ENCODE measurements at places on chromosomes 12 and 14.

- no peak for DNase-seq
Observed at GRCh38 chr12:66077542-66077941, 53.0 kb downstream of the LLPH start.

GRCh38 chr12:70883855-70884254 is 36.7 kb downstream of the PTPRR start:
- no peak for DNase-seq

DNA sequence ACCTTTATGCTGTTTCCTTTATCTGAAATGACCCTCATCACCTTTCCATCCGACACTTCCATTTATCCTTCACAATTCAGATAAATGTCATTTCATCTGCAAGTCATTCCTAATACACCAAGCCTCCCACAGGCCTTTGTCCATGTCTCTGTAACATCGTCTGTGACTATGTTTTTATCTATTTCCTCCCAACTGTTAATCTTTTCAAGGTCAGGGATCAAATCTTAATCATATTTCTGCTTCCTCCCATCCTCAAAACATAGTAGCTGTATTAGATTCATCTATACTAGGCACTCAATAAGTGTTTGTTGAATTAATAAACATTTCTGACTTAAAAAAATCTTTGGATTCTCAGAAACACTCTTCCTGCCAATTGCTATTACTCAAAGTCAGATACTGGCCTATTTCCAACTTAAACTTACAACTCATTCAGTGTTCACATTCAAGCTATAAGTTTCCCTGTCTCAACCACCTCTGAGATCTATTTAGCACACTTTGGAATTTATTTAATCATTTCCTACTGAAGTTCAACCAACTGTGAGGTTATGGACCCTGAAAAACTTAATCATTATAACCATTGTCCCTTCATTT is 100.2 kb upstream of the ALX1 start:
- DNase-seq = no peak

DNA sequence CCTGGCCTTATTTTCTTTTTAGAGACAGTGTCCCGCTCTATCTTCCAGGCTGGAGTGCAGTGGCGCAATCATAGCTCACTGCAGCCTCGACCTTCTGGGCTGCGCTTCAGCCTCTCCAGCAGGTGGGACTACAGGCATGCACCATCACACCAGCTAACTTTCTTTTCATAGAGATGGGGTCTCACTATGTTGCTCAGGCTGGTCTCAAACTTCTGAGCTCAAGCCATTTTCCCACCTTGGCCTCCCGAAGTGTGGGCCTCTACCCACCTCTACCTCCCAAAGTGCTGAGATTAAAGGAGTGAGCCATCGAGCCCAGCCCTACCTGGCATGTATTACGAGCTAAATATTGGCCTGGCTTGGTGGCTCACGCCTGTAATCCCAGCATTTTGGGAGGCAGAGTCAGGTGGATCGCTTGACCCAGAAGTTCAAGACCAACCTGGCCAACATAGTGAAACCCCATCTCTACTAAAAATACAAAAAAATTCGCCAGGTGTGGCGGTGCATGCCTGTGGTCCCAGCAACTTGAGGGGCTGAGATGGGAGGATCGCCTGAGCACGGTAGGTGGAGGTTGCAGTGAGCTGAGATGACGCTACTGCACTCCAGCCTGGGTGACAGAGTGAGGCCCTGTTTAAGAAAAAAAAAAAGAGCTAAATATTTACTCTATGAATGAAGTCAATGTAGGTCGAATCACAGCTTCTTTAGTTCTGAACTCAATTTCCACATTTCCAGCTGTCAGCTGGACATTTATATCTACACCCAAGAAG is 7.6 kb upstream of the RILPL1 start:
- no peak for DNase-seq

- no peak for DNase-seq
Observed at GRCh38 chr14:54775486-54776140, 127.0 kb downstream of the GCH1 start.

GRCh38 chr12:1838994-1839365 is 18.6 kb downstream of the LRTM2 start:
- DNase-seq = no peak

GRCh38 chr12:95257541-95257940 is 39.9 kb downstream of the VEZT start:
- DNase-seq = no peak

- no peak for DNase-seq
Observed at GRCh38 chr14:94396628-94397225, 8.3 kb upstream of the SERPINA1 start.

DNA sequence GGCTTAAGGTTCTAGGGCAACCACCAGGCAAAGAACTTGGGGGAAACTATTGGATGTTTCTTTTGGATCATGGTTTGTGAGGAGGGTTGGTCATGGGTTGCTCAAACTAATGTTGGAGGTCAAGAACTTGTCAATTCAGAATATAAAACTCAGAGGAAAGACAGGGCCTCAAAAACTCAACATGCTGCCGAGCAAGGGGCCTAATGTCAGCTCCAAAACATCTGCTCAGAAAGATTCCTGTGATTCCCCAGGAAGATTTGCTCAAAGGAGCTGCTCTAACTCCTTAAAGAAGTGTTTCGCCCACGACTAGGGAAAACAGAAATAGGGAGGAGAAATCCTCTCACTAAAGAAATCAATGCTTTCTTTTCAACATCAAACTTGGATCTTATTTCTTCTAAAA is 3.7 kb upstream of the IGF1 start:
- DNase-seq = no peak

GRCh38 chr14:65357113-65357512 is 55.4 kb upstream of the FUT8 start:
- no peak for DNase-seq

- DNase-seq = no peak
Observed at GRCh38 chr14:28488684-28489083, 277.9 kb upstream of the FOXG1 start.

DNA sequence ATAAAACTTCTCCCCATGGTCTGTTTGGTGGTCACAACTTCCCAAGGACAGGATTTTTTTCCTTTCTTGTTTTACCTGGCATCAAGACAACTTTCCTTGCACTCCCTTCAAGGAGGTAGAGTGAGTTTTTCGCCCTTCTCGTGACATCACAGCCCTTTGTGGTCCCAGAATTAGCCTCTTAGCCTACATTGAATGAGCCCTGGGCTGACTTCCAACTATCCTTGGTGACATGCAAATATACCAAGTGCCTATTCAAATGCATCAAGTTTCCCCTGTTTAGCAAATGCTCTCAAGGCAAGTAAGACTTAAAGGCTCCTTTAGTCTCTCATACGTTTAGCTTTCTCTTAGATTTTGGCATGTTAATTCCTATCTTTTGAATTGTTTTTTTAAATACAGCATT is 36.6 kb downstream of the TC2N start:
- no peak for DNase-seq

GRCh38 chr12:57604992-57605810 is 577 bp downstream of the DTX3 start:
- DNase-seq = peak; percentile 23

GRCh38 chr14:29459531-29459930 is 468.1 kb downstream of the PRKD1 start:
- no peak for DNase-seq

DNA sequence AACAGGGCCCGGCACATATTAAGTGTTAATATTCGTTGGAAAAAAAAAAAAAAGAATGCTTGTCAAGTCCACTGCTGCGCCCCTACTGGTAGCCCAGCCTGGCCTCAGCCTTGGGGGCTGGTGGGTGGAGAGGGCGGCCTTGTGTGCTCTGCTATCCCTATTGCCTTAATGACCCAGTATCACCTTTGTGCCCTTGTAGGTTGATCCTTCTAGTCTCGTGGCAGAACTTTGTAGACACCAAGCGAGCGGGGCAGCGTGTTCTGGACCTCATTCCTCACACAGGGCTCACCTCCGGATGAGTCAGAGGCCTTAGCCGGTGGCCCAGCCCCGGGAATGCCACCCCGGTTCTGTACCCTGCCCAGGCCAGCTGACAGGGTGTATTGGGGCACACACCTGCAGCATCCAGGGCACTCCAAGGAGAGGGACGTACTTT is 1.8 kb upstream of the RCOR1 start:
- DNase-seq = no peak

GRCh38 chr12:128715485-128715884 is 108.3 kb downstream of the SLC15A4 start:
- no peak for DNase-seq

DNA sequence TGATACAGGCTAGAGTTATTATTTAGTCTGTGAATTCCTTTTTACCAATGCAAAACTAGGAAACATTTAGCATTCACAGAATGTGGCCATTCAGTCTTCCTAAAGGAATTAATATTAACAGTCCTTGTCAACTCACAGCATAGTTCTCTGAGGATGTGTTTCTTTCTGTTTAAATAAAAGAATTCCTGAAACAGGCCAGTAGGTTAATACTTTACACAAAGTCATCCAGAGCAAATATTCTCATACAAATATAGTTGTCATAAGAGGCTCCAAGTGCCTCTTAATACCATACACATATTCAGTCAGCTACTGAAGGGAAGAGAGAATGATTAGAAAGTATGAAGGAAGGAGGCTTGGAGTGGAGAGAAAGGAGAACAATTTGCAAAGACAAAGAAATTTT is 120.1 kb downstream of the LMNTD1 start:
- DNase-seq = no peak

DNA sequence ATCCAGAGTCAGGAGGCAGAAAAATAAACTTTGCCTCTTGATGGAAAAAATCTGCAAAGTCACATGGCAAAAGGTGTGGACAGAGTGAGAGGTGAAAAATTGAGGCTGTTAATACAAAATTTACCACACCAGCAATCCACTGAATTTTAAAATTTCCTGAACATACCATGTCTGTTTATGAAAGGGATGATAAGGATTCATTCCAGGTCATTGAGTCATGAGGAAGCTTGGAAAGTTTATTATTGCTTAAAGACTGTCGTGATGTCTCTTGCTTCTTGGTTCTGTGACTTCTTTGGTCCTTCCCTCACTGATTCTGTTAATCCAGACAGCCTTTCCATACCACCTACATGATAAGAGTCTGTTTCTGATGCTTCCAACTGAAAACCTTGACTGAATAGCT is 73.2 kb downstream of the TTC6 start:
- no peak for DNase-seq

DNA sequence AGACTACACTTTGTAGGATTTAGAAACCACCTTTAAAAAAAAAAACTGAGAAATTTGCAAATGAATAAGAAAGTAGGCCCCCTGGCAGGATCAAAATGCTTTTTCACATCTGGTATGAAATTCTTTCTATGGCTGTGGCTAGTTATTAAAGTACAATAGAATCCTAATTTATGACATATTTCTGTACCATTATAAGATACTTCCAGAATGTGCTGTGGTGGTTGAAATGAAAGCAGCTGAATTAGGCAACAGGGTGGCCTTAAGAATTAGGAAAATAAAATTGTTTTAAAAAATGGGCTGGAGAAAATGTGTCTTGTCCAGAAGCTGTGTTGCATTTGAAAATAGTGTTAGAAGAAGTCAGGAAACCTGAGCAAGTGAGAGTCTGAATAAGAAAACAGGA is 85.9 kb upstream of the PDE3A start:
- DNase-seq = no peak

DNA sequence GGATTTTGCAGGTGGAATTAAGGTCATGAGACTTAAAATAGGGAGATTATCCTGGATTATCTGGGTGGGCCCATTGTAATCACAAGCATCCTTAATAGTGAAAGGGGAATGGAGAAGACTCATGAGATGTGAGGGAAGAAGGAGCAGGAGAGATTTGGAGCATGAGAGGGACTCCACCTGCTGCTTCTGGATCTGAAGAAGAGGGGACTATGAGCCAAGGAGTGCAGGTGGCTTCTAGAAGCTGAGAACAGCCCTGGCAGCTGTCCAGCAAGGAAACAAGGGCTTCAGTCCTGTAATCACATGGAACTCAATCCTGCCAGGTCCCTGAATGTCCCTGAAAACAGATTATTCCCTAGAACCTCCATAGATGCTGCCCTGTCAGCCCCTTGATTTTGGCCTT is 67.8 kb downstream of the PELI2 start:
- DNase-seq = no peak

DNA sequence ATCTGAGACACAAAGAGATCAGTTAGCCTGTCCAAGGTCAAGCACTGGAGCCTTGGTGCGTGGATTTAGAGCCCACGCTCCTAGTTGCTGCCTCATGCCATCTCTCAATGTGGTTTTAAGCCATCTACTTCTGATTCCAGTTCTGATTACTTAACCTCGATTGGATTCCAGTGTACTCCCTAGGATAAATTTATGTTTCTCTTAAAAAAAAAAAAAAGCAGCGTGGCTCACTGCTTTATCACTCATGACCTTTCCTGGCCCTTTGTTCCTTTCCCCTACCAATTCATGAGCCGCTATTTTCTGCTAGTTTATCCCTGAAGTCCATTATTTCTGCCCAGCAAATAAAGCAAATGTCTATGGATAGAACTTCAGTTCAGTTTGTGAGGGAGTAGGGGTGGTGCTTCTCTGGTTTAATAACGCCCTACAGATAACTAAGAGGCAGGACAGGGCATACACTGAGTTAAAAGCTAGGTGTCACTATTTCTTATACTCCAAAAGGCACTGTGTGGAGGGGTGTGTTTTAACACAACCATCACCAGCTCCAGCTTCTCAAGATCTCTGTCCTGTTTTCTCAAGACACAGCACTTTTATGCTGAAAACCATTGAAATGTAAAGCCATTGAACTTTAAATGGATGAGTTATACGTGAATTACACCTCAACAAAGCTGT is 9.8 kb upstream of the PARP11 start:
- DNase-seq = no peak

DNA sequence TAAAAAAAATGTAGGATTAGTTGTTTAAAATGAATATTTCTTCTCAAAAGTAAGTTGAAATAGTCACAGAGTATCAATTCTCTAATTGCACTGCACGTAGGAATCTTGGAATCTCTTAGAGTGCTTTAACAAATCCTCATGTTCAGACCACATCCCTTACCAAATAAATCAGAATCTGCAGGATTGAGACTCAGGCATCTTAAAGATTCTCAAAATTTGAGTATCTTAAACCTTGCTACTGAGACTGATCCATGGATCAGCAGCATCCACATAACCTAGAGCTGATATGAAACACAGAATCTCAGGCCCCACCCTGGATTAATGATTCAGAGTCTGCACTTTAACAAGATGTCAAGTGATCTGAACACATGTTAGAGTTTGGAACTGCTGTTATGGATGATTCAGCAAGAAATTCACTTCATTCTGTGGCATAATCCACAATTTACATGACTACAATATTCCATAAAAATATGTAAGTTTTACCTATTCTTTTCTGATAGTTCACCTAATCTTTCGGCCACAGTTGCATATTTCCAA is 58.7 kb downstream of the ADAMTS20 start:
- DNase-seq = no peak

DNA sequence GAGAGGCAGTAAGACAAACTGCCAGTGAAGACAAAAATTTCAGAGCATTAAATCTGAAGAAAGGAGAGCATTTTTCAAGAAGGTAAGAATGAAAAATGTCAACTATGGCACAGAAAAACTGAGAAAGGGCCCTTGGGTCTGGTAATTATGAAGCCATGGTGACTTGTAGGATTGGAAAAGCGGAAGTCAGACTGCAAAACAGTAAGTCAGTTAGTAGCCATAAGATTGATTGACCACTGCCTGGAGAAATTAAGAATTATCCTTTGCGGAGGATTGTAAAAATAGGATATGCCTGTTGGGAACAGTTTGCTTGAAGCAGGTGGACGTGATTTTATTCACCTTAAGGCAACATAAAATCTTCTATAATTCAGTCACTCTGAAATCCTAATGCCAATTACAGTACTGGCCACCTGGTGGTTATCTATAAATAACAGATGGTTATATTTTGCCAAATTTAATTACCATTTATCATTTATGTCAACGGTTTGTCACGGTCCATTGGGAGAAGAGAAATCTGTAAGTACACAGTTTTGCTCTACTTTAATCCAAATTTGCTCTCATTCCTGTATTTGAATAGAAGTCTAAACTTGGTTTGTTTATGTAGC is 127.1 kb upstream of the CNTN1 start:
- no peak for DNase-seq

- peak; percentile 48 for DNase-seq
Observed at GRCh38 chr14:97697772-97698171, 900.6 kb downstream of the VRK1 start.
